ENCODE measurements at places on chromosomes 5 and 9. TPM values are rescaled to one million over a fixed set of nuclear protein-coding genes. Genes with fewer than 3 reads are reported as not detected.

ADGRV1 gene
- total RNA-seq: 0.33 TPM

EFNA5 gene
- not detected for total RNA-seq

TAS2R1 gene
- not detected for total RNA-seq

SLC4A9 gene
- not detected for total RNA-seq

LARP1 gene
- 344 TPM for total RNA-seq

CAMK4 gene
- 68.7 TPM for total RNA-seq

SMIM32 gene
- not detected for total RNA-seq

SETD9 gene
- 13.9 TPM for total RNA-seq

ORM1 gene
- total RNA-seq: not detected

RASEF gene
- not detected for total RNA-seq

LHX6 gene
- total RNA-seq: not detected

PCDH12 gene
- total RNA-seq: 0.33 TPM

SLC46A2 gene
- total RNA-seq: not detected

DELE1 gene
- 50.2 TPM for total RNA-seq

CNTFR gene
- total RNA-seq: not detected

TNFSF8 gene
- total RNA-seq: 72.6 TPM

MAMDC4 gene
- 12.2 TPM for total RNA-seq

CENPK gene
- total RNA-seq: 65.4 TPM

TMEM250 gene
- 50.2 TPM for total RNA-seq

Data from CD8-positive, alpha-beta memory T cell (primary cell).